ENCODE measurements at places on chromosomes 2 and 18.
A peak's percentile ranks its signal among the peaks of the same experiment; 100 is the strongest.

DNA sequence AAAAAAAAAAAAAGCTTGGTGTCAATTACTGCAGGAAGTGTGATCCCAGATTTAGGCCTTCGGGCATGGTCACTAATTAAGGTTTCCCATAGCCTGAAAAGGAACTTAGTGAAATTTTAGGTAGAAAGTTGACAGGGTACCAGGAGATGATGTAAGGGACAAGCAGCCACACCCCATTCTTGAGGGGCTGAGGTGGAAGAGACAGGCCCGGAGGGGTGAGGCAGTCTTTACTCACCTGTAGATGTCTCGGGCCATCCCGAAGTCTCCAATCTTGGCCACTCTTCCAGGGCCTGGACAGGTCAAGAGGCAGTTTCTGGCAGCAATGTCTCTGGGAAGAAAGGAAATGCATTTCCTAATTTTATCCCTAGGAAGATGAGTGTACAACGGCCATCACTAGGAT, 94.3 kb downstream of the CLIP4 start:
- no peak for DNase-seq

DNA sequence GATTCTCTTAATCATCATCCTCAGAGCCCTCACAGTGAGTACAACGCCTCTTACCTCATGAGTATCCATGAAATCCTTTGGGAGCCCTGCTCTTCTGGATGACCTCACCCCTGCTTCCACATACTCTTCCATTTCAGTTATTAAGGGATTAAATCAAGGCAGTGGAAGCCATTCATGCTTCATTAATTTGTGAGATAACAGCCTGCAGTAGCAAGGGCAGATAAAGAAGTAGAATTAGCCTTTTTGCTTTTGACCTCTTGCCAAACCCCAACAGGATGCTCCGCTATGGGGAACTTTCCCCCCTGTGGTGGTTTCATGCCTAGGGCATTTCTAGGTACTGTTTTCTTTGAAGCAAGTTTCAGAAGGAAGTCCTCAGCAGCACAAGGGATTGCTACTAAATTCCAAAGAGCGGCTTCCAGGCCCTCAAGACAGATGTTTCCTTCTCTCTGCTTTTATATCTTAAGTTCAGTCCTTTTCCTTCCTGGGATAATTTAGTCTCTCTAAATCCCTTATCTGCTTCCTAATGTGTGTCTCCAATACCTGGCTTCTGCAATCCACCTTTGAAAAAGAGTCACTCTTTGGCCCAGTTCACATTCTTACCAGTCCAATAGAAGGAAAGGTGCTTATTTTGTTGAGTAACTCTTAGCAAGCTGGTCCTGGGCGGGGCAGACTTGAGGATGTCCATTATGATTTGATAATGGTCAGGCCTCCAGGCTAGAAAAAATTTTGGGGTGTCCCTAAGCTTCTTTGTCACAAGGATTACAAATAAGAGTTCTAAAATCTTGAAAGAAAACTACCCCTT, 76.9 kb downstream of the MYO1B start:
- no peak for DNase-seq

- DNase-seq: peak; percentile 41
Measured at GRCh38 chr2:218892693-218893348, 12.2 kb downstream of the WNT10A start.

- no peak for DNase-seq
Measured at GRCh38 chr18:66078925-66079800, 328.4 kb downstream of the CDH7 start.

DNA sequence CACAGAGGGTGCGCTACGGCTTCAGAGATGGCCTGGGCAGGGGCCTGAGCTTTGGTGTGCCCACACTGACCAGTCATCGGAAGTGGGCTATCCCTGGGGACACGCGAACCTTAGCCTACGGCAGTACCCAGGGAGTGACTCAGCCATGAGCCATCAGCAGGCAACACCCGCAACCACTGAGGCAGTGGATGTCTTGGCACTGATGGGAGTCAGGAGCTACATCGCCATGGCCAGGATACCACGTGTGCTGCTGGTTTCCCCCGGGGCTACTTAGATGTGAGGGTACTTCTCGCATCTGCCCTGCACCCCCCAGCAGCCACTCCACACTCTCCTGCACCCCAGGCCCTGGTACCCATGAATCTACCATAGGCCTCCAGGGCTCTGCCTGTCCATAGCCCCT, 12.8 kb upstream of the HPCAL1 start:
- no peak for DNase-seq
